Activated effector memory CD4-positive, alpha-beta T cell treated with anti-CD3 and anti-CD28 coated beads, Interleukin-2, amount 50 U/mL, for 16 hours (primary cell): ENCODE measurements at places on chromosomes 2 and 18.
A peak's percentile ranks its signal among the peaks of the same experiment; 100 is the strongest.

DNA sequence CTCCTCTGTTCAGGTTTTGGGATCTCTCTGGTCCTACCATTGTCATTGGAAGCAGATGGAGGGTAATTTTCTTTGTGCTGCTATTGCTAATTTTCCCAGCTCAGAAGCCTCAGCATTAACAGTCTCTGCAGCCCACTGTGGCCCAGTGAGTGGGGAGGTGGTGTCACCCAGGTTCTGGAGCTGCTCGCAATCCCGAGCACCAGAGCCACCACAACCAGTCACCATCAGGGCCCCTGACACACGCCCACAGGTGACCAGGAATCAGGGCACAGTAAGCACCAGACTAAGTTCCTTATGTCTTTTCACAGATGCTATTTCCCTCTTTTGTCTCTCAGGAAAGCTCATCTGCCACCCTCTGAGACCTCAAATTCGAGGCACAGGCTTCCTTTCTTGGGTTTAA is 87.9 kb downstream of the SEPTIN10 start:
- peak; percentile 43 for DNase-seq

DNA sequence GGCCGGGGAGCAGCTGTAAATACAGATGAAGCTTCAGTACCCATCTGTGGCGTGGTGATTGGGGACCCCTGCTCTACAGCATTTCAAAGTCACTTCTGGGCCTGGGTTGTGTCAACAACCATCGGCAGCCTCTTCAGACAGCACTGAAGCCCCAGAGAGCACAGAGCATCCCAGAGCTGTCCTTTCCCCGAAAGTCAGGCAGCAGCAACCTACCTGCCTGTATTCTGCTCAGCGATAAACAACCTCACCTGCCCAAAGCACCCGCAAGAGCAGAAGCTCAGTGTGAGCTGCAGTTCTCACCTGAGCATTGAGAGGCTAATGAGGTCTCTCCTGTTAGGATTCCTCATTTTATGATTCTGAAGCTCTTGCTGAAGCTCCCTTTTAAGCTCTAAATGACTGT is 19.3 kb downstream of the TRABD2A start:
- peak; percentile 36 for DNase-seq

DNA sequence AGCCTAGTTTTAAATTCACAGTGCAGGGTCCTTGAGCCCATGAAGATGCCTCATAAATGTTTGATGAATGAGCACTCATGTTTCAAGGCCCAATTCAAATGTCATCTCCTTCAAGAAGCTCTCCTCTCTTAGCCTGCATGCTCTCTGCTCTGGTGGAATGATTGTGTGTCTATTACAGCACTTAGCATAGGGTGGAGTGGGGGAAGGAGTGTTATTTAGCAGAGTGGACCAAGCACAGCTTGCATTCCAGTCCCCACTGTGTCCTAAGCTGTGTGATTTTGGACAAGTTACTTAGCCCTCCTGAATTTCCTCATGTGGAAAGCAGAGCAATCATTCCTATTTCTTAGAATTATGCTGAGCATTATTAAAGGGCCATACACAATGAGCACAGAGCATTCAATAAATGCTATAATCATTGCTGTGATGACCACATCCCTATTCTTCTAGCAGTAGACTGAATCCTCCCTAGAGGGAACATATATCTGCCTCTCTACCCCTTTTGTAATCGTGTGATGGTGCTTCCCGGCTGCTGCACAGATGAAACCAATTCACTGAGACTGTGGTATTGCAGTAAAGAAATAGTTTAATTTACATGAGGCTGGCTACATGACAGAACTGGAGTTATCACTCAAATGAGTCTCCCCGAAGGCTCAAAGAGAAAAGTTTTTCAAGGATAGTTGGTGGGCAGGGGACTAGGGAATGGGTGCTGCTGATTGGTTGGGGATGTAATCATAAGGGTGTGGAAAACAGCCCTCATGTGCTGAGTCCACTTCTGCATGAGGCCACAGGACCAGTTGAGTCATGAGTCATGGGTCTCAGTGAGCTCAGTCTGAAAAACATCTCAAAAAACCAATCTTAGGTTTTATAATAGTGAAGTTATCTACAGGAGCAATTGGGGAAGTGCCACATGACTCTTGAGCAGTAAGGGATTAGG is 173.4 kb upstream of the NDUFV2 start:
- no peak for DNase-seq

GRCh38 chr2:15748736-15749323 is 157.2 kb downstream of the DDX1 start:
- no peak for DNase-seq

DNA sequence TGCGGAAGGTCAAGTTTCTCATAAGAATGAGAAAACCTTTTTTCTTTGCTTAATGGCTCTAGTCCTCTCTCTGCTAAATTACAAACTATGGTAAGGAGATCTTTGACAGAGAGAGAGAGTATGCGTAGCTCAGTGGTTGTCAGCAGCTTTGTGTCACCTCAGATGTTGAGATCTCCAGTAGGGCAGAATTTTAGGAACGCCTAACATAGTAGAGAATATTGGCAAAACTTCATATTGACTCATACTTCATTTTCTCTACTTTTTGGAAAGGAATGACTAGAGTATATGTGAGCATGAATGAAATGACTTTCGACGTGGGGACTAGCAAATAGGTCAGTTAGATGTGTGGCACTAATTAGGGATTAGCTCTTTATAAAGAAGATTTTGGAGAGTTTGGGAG is 64.0 kb downstream of the WDR7 start:
- no peak for DNase-seq

GRCh38 chr18:28439870-28440269 is 262.9 kb upstream of the CDH2 start:
- DNase-seq = no peak

DNA sequence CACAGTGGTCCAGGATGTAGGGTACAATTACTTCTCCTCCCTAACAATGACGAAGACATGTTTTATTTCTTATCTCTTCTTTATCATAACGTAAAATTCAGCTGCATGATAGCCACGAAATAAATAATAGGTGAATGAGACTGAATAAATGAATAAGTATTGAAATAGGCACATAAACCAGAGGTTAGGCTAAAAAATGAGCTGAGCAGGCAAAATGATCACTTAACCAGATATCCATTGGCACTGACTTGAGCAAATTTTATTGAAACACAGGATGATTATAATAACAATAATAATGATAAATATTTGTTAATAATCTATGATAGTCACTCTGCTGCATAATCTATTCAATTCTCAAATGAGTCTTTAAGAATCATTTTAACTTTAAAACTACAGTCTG is 506.9 kb upstream of the ZNF804A start:
- no peak for DNase-seq

DNA sequence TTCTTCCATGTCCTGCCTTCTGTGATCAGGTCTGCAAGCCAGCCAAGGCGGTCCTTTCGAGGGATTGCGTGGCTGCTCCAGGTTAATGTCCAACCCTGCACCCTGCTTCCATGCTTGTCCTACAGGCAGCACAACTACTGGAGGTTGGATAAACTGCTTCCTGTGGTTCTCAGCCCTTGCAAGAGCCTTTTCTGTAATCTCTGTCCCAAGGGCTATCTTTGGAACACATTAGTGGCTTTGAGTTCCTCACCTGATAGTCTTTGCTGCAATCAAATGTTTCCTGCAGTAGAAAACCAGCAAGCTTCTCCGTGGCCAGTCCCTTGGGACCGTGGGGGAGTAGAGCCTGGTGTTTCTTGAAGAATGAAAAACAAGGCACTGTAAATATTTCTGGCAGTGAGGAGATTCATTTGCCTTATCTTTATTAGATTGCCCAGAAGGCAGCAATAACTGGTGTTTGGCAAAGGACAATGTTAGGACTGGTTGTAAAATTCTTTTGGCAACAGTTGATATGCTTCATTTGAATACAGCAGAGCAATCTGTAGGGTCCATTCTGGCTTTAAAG is 214.4 kb downstream of the FHOD3 start:
- no peak for DNase-seq

DNA sequence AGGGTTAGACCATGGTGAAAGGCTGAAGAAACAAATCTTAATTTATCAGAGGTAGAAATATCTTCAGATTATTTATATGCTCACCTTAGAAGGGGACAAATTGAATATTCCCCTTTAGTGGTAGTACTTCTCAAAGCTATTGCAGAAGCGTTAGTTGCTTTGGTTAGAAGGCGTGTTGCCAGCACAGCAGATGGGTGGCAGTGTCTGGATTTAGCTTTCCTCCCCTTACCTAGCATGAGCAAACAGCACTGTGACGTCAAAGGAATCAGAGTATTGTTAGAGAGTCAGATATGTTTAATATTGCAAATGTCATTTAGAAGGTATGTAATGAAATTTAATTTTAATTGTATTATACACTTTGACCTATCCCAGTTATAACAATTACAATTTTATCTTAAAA is 27.2 kb upstream of the GALR1 start:
- no peak for DNase-seq

DNA sequence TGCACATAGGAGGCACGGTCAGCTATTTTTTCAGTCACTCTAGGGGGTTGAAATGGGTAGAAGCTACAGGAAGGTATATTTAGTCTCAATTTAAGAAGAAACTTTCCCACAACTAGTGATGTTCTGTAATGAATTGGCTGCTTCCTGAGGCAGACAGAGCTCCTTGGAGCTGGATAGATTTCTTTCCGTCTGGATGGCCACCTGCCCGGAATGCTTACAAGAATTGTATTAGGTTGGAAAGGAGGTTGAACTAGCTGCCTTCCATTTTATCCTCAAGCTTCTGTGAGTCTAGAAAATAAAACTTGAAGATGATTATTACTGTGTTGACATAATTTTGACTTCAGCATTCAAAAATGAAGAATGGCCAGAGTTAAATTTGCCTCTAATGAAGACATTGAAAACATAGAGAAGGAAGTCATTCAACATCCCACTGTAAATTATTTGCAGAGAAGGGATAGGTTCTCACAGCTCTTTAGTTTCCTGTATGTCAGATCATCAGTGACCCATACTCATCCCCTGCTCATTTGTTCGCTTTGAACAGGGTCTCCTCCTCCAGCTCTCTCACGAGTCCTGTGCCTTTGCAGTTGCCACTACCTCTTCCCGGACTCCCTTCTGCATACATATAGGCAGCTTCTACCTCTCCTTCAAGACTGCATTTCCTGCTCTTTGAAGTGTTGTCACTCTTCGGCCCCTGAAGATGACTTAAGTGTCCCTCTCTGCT is 88.8 kb downstream of the CRIM1 start:
- no peak for DNase-seq

DNA sequence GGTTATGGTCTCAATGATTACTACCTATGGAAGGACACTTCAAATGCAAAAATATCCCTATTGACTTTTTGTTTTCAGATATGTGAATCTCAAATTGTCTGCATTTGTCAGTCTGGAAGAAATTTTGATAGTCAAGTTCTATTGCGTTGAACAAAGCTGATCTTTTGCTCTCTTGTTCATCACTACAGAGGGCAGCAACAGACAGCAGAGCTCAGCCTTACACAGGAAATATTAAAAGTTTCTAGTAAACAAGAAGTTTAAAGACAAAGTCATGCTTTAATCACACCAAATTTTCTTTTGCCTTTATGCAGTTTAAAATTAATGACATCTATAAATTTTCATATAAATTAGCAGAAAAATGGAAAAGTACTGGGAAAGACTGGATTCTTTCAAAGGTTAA is 617.5 kb downstream of the NR4A2 start:
- DNase-seq = no peak

- DNase-seq = no peak
These were observed 381.8 kb upstream of the SMIM21 start for GRCh38 chr18:75809151-75809925.
